Lower lobe of right lung (tissue), 2 donors: ENCODE measurements at places on chromosomes 2 and 18. TPM values are rescaled to one million over a fixed set of nuclear protein-coding genes. Genes with fewer than 3 reads are reported as not detected.

The CCT7 gene
- total RNA-seq: 151 TPM

The SPATA3 gene
- not detected for total RNA-seq

The FEV gene
- total RNA-seq: not detected

The FSHR gene
- not detected for total RNA-seq

The POLE4 gene
- 65.4 TPM for total RNA-seq

The ARID5A gene
- 27.7 TPM for total RNA-seq
